HFFc6 (cell line): ENCODE measurements at places on chromosomes 3 and 15. TPM values are rescaled to one million over a fixed set of nuclear protein-coding genes. Genes with fewer than 3 reads are reported as not detected.

Gene ASB14
- not detected in 2 replicates for total RNA-seq

Gene VEPH1
- total RNA-seq = 33.3 to 60.1 TPM (median 45.2 TPM) in 3 replicates

Gene MYD88
- 26.1 to 28.8 TPM (median 26.4 TPM) in 3 replicates for total RNA-seq

Gene TTC21A
- 0.91 and 1.2 TPM in 2 replicates for total RNA-seq

Gene EPHA6
- total RNA-seq = not detected in 3 replicates

Gene ACP3
- total RNA-seq = not detected in 3 replicates

Gene SCN5A
- total RNA-seq = not detected in 3 replicates

Gene IQCF5
- not detected in 2 replicates for total RNA-seq

Gene TRAK1
- 49.9 to 53.6 TPM (median 51.7 TPM) in 3 replicates for total RNA-seq

Gene TCAIM
- total RNA-seq = 15.9 to 23.7 TPM (median 19.4 TPM) in 3 replicates

Gene FBXL22
- total RNA-seq = 0.20 to 0.56 TPM (median 0.32 TPM) in 3 replicates

Gene MEGF11
- not detected in 3 replicates for total RNA-seq

Gene AHSG
- total RNA-seq = not detected in 3 replicates

Gene SPINK8
- not detected in 3 replicates for total RNA-seq

Gene CPLX3
- total RNA-seq = 0.12 TPM in 1 of 3 replicates, not detected in the others

Gene C3orf70
- total RNA-seq = 0.02 to 0.07 TPM (median 0.06 TPM) in 3 replicates
